ENCODE measurements at places on chromosomes 11 and 22.

- DNase-seq = no peak
Measured at GRCh38 chr11:69241075-69241740, 52.7 kb upstream of the MYEOV start.

- no peak for DNase-seq
Measured at GRCh38 chr11:74839971-74840370, 91.3 kb downstream of the RNF169 start.

DNA sequence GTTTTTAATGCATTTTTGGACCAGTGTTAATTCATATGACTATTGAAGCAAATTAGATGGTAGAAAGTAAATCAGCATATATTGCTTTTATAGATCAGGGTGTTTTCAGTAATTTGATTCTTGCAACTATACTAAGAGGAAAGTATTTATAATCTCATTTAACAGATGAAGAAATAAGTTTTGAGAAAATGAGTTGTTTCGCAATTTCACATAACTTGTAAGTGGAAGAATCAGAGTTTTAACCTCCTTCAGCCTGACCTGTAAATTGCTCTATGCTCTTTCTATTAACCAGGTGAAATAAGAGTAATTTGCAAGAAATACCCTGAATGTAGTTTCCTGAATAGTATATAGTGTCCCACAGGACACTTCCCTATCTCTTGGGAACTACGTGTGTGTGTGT is 1106.8 kb upstream of the RAG2 start:
- DNase-seq = no peak

DNA sequence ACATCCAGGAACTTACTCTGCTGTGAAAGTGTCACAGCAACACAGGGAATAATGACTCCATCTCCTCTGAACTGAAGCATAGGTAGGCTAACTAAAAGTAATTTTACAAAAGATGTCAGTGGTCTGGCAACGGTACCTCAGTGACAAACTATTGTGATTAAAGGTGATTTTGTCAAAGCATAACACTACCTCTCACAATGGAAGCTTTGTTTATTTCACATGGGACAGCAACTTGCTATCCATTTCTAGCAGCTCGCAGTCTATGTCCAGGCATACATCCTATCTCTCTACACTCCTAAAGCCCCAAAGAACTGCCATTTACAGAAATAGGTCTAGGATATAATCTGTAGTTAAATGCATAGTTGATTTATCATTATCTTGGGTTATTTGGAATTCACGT is 163.0 kb downstream of the KIRREL3 start:
- no peak for DNase-seq

- no peak for DNase-seq
Measured at GRCh38 chr11:132471466-132471865, 1060.8 kb downstream of the OPCML start.

DNA sequence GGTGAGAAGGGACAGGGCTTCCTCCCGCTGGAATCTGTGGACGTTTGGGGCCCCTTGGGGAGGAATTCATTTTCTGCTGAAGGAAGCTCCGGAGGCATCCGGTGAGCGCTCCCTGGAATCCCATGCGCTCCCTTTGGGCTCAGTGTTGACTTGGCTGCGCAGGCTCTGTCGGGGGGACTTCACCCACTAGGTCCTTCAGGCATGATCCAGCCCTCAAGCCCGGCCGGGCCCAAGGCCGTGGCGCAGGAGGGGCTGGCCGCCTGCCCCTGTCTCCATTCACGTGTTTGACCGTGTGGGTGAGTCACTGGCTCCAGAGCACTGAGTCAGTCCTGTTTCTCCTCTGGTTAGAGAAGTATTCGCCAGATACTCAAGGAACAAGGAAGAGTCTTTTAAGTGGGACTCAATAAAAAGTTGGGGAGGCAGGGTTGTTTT is 1.4 kb downstream of the CTTN start:
- DNase-seq = no peak

DNA sequence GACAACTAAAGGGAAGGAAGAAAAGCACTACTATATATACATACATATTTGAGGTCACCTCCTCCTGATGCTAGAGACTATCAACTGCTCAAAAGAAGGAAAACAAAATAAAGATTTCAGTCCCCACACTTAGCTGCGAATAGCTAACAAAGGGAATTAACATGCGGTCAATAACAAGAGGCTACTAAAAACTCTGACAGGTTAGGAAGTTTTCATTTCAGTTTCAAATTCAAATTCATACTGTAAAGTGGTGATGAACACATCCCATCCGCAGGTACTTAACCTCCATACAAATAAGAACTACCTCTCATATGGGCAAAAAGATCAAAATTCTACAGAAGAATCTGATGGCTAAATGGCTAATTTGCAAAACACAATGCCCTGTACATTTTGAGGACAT is 2.6 kb downstream of the NAP1L4 start:
- no peak for DNase-seq

- no peak for DNase-seq
Measured at GRCh38 chr11:64360448-64360921, 1.5 kb downstream of the RPS6KA4 start.

- DNase-seq = peak; percentile 49
Measured at GRCh38 chr11:59186130-59186594, 14.2 kb downstream of the DTX4 start.

DNA sequence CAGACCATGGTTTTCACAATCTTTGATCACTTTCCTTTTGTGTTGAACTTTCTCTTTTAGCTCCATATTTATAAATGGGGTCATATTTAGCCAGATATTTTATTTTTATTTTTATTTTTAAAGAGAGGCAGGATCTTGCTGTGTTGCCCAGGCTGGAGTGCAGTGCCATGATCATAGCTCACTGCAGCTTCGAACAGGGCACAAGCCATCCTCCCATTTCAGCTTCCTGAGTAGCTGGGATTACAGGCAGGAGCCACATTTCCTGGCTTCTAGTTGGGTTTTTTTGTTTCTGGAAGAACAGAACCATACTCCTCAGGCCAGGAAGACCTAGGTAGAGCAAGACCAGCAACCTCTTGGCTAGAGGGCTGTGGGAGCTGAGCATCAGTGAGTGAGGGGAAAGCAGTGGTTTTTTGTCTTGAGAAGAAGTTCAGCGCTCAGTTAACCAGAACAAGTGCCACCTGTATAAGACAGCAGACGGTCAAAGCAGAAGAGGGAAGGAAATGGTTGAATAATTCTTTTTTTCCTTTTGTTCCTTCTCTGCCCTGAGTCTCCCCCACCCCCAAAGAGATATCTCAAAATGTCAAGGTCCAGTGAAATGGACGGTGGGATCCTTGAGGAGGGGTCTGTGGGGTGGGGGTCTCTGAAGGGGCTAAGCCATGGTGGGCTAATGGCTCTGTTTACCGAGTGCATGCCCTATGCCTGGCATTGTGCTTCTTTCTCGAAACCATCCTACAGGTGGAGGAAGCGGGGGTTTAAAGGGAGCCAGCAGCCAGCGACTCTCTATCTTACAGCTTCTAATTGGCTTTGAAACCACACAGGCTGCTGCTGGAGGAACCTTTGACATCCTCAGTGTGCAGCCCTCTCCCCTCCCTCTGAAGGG is 63.0 kb downstream of the PTPRJ start:
- no peak for DNase-seq

GRCh38 chr11:116505298-116506262 is 267.2 kb downstream of the BUD13 start:
- DNase-seq = no peak

- DNase-seq = no peak
Measured at GRCh38 chr22:31912407-31912743, 32.0 kb upstream of the YWHAH start.

DNA sequence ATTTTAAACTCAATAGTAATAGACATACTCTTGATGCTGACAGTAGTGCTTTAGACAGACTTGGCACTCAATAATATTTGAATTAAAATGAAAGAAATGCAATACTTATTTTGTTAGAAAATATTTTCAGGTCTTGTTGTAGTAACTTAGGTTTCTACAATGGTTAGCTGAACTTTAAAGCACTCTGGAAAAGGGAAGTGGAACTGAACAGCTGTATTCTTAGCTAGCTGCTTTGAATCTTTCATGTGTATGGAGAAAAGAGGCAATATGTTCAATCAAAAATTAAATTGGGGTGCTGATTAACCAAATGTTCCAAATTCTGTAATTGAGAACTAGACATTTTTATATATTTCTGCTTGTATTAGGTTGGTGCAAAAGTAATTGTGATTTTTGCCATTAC is 517.9 kb upstream of the RAG2 start:
- DNase-seq = no peak

GRCh38 chr11:94737171-94737611 is 31.0 kb upstream of the AMOTL1 start:
- no peak for DNase-seq

- no peak for DNase-seq
Measured at GRCh38 chr11:35714882-35715627, 52.5 kb downstream of the TRIM44 start.

DNA sequence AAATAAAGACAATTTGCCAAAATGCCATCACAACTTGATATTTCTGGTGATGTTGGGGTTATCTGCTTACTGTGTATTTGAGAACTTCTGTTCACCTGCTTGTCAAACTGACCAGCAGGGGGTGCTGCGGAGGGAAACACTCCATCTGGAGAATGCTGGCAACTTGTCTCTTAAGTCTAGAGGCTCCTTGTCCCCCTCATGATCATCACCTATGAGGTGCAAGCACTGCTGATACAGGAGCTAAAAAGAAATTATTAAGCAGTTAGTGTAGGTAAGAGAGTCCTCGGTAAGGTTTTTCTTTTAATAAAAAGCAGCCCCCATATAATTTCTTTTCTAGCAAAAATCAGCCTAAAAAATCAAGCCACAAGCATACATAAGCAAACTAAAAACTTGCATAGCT is 32.7 kb upstream of the GLYATL1B start:
- DNase-seq = peak; percentile 55

- no peak for DNase-seq
Measured at GRCh38 chr11:130243816-130244215, 70.9 kb downstream of the ZBTB44 start.

DNA sequence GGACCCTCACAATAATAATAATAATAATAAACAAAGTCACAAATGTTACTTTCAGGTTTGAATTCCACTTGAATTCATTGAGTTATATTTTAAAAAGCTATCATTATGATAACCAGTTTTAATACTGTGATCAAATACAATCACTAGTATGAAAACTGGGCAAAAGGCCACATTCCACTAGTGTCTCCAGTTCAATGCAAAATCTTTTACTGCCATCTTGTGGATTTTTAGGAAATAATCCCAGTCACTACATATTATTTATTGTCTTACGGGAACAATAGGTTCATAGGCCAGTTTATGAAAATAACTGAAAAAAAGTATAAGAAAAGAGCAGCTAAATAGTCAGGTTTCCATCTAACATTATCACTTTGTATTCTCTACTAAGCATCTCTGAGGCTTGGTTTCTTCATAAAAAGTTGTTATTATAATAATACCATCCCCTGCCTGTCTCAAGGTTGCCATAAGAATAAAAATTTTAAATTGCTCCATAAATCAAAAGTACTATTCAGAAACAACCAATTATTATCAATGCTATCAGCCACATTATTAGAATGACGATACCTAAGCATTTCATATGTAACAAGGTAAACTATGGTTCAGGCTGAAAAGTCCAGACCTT is 533.9 kb upstream of the CCDC90B start:
- DNase-seq = no peak

- DNase-seq = no peak
Measured at GRCh38 chr11:134580610-134580975, 168.6 kb upstream of the B3GAT1 start.

DNA sequence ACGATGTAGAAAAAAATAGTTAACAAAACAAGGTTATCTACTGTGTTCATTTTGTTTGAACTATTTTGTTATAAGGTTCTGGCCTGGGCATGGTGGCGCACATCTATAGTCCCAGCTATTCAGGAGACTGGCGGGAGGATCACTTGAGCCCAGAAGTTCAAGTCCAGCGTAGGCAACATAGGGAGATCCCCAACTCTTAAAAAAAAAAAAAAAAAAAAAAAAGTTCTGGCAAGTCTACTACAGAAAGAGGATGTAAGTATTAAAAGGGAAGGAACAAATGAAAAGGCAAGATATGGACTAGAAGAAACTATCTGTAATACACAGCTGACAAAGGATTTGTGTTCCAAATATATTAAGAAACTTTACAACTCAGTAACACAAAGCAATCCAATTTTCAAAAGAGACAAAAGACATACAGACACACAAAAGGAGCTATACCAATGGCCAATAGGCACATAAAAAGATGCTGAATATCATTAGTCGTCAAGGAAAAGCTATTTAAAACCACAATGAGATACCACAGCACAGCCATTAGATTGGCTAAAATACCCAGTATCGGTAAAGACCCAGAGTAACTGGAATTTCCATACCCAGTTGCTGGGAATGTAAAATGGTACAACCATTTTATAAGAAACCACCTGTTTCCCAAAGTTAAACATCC is 27.4 kb downstream of the RRAS2 start:
- DNase-seq = no peak

DNA sequence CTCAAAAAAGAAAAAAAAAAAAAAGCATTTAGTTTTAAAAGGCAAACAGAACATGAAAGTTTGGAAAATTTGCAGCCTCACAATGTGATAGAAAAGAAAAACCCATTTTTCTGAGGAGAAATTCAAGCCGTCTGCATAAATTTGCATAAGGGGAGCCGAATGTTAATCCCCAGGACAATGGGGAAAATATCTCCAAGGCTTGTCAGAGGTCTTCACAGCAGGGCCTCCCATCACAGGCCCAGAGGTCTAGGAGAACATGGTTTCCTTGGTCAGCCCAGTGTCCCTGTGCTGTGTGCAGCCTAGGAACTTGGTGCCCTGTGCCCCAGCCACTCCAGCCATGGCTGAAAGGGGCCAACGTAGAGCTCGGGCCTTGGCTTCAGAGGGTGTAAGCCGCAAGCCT is 109.1 kb downstream of the TRIM44 start:
- DNase-seq = no peak

- DNase-seq = no peak
Measured at GRCh38 chr11:80815752-80816453, 1375.1 kb upstream of the TENM4 start.

- no peak for DNase-seq
Measured at GRCh38 chr11:77039491-77040400, 5.5 kb downstream of the B3GNT6 start.

- DNase-seq = no peak
Measured at GRCh38 chr11:12247543-12248254, 129.7 kb upstream of the PARVA start.

DNA sequence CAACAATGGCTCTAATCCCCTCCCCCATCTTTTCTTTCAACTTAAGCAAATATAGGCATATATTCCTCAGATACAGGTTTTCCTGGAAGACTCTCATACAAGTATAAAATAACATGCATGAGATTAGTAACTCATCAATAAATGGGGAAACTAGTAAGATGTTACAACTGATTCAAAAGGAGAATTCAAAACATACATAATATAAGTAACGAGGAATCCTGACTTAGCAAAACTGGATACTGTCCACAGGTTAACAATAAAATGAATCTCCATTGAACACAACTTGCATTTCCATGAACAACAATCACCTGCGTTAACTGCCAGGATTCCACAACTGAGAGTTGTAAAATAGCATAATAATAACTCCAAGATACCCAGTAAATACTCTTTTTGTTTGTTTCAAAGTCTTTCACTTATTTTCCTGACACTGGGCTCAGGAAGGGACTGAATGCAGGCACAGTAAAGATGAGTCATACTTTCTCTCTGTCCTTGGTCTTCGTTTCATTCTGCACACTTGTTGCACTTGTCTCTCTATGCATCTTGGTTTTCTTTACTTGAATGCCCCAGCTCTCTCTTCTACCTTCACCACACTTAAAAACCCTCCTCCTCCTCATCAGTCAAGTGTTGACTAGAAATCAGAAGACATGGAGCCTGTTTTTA is 8.1 kb downstream of the APIP start:
- DNase-seq = no peak

GRCh38 chr11:26199331-26200095 is 132.4 kb upstream of the ANO3 start:
- no peak for DNase-seq
